ENCODE measurements at places on chromosomes 2 and 18.

DNA sequence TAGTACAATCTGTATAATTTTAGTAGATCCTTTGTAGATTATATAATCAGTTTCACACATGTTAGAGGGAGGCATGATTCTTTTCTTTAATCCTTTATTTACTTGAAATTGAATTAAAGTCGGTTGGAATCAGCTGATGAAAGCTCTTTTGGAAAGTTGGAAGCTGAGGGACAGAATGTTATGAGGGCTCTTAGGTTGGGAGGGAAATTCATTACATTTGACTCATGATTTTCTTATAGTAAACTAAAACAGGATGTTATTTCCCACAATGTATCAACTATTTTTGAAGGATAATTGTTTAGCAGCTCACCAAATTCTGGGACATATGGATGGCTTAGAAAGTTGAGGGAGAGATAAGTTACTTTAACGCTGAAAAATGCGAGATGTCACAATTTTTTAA is 52.7 kb upstream of the TMEFF2 start:
- DNase-seq = no peak

GRCh38 chr18:9609190-9609589 is 5.2 kb downstream of the PPP4R1 start:
- no peak for DNase-seq

DNA sequence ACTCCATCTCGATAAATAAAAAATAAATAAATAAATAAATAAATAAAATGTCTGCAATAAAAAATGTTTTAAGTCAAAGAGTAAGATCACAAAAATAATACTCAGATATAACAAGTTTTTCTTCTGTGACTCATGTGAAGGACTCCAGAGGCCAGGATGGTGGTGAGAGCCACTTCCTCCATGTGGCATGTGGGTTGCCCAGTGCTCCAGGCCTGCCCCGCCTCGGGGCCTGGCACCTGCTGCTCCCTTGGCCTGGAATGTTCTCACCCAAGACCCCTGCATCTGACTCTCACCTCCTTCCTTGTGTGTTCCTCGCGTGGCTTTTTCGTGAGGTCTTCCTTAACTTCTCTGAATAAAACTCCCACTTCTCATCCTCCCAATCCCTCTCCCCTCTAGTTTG is 77.4 kb upstream of the LDLRAD4 start:
- DNase-seq = no peak

GRCh38 chr2:30038419-30038818 is 108.4 kb upstream of the YPEL5 start:
- DNase-seq = no peak

- DNase-seq = no peak
Observed at GRCh38 chr2:215529271-215529670, 93.4 kb upstream of the FN1 start.

- peak; percentile 29 for DNase-seq
Observed at GRCh38 chr2:47310801-47311560, 92.0 kb upstream of the MSH2 start.

DNA sequence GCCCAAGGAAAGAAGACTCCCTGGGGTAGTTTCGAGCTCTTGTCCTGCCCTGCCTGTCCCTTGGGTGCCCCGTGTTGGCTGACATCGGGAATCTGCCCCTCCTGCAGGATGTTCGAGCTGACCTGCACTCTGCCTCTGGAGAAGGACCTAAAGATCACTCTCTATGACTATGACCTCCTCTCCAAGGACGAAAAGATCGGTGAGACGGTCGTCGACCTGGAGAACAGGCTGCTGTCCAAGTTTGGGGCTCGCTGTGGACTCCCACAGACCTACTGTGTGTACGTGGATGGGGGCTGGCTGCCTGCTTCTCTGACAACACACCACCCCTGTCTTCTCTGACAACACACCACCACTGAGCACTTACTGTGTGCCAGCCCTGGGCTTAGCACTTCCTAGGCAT is 210.8 kb downstream of the DYSF start:
- no peak for DNase-seq

GRCh38 chr2:71699428-71699827 is 246.1 kb downstream of the DYSF start:
- DNase-seq = peak; percentile 7

DNA sequence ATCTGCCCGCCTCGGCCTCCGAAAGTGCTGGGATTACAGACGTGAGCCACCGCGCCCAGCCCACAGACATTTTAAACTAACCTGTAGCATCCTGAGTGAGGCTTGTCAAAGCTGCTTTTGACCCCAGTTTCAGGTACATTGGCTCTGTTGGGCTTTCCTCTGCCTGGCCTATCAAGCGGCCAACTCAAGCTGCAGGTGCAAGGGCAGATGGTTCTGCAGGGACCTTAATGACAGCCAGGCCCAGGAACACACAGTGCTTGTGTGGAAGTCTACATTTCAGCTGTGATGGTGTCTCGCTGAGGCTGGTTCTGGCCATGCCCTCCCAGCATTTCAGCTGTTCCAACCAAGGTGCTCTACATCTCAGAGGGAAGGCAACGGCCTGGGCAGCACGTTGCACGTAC is 18.4 kb downstream of the INPP4A start:
- DNase-seq = no peak

All from right hindlimb (tissue), 1 donor.